ENCODE measurements at places on chromosomes 6 and 20.

- no peak for DNase-seq
Observed at GRCh38 chr6:43296780-43297497, 1.1 kb upstream of the SLC22A7 start.

GRCh38 chr20:50930139-50930975, 880 bp downstream of the ADNP start:
- no peak for DNase-seq

GRCh38 chr6:38153076-38153797, 333.7 kb downstream of the ZFAND3 start:
- DNase-seq: no peak

DNA sequence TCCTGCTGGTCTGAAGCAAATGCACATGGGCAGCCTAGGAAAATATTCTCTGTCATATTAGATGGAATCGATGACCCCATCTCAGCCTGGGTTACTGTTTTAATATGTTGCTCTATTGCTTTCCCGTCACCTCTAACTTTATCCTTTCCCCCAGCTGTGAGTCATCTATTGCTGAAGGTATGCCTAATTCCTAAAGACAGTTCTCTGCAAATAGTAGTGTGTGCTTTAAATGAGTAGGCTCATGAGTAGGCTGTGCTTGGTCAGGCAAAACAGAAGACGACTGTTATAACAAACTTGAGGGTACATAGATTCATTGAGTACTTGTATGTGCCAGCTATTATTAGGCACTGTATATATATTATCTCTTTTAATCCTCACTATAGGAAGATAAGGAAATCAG, 47.2 kb downstream of the CTNNBL1 start:
- no peak for DNase-seq

- DNase-seq: peak; percentile 58
Observed at GRCh38 chr6:35497571-35498421, 917 bp upstream of the TEAD3 start.

All from HS-5 (cell line).